ENCODE measurements at places on chromosomes 2 and 18. TPM values are rescaled to one million over a fixed set of nuclear protein-coding genes. Genes with fewer than 3 reads are reported as not detected.

Gene C1D
- 28.2 TPM for total RNA-seq

Gene SCTR
- not detected for total RNA-seq

Gene GREB1
- 0.26 TPM for total RNA-seq

Gene REG3G
- not detected for total RNA-seq

Gene NDC80
- total RNA-seq: 3.8 TPM

All from dermis lymphatic vessel endothelial cell (primary cell).